Breast epithelium (tissue), 4 donors: ENCODE measurements at places on chromosomes 11 and 22.
A peak's percentile ranks its signal among the peaks of the same experiment; 100 is the strongest.

DNA sequence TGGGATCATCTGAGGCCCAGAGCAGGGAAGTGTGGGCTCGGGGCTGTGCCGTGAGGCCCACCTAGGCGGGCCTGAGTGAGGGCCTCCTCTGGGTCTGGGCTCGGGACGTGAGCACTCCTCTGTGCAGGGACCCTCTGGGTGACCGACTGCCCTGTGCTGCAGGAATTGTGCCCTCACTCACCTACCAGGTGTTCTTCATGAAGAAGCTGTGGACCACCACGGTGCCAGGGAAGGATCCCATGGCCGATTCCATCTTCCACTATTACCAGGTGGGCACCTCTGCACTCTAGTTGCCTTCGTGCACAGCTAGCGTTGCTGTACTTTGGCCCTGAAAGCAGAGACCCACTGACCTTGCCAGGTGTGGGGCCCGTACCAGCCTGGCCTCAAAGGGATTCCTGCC lies 80.5 kb downstream of the MYO7A start:
- H3K27me3 ChIP-seq: no peaks in the 10 kb centered on the region
- H3K27ac ChIP-seq: no peak overlapping the region
- no peaks in the 10 kb centered on the region for H3K36me3 ChIP-seq
- H3K4me3 ChIP-seq: no peak overlapping the region

- H3K4me1 ChIP-seq: no peaks in the 10 kb centered on the region
- H3K27me3 ChIP-seq: peaks cover 4% of the 10 kb centered on the region
- no peak for DNase-seq
- no peak within 1 kb of the TSS for H3K27ac ChIP-seq
- no peaks in the 10 kb centered on the region for H3K36me3 ChIP-seq
- H3K4me3 ChIP-seq: no peak within 1 kb of the TSS
These were observed at the start of gene MYO18B for GRCh38 chr22:25741692-25742626. Gene MYO18B, plus strand, starts transcription at chr22:25742188. Its CDS starts 18,905 bp downstream, at chr22:25761093.

DNA sequence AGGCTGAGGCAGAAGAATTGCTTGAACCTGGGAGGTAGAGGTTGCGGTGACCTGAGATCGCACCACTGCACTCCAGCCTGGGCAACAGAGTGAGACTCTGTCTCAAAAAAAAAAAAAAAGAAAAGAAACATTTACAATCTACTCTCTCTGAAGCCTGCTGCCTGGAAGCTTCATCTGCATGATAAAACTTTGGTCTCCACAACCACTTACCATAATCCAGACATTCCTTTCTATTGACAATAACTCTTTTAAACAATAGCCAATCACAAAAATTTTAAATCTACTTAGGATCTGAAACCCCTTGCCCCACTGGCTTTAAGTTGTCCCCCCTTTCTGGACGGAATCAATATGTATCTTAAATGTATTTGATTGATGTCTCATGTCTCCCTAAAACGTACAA lies 25.0 kb upstream of the HTR3A start:
- DNase-seq: no peak
- H3K36me3 ChIP-seq: no peaks in the 10 kb centered on the region
- H3K4me1 ChIP-seq: no peaks in the 10 kb centered on the region
- H3K4me3 ChIP-seq: no peak overlapping the region
- H3K27me3 ChIP-seq: no peaks in the 10 kb centered on the region
- H3K27ac ChIP-seq: no peak overlapping the region

- DNase-seq: no peak
- no peak overlapping the region for H3K4me3 ChIP-seq
- H3K27ac ChIP-seq: no peak overlapping the region
These were observed 130.4 kb downstream of the HIPK3 start for GRCh38 chr11:33387581-33387980.

DNA sequence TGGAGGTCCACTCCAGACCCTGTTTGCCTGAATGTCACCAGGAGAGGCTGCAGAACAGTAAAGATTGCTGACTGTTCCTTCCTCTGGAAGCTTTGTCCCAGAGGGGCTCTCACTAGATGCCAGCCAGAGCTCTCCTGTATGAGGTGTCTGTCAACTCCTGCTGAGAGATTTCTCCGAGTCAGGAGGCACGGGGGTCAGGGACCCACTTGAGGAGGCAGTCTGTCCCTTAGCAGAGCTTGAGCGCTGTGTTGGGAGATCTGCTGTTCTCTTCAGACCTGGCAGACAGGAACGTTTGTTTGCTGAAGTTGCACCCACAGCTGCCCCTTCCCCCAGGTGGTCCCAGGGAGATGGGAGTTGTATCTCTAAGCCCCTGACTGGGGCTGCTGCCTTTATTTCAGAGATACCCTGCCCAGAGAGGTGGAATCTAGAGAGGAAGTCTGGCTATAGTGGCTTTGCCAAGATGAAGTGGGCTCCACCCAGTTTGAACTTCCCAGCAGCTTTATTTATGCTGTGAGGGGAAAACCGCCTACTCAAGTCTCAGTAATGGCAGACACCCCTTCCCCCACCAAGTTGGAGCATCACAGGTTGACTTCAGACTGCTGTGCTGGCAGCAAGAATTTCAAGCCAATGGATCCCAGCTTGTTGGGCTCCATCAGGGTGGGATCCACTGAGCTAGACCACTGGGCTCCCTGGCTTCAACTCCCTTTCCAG lies 99.4 kb downstream of the PDE3B start:
- no peak overlapping the region for H3K4me3 ChIP-seq
- H3K27me3 ChIP-seq: no peaks in the 10 kb centered on the region
- H3K27ac ChIP-seq: no peak overlapping the region
- H3K4me1 ChIP-seq: no peaks in the 10 kb centered on the region
- H3K36me3 ChIP-seq: no peaks in the 10 kb centered on the region

GRCh38 chr11:12223771-12224536 lies 113.6 kb downstream of the MICAL2 start:
- H3K27me3 ChIP-seq: no peaks in the 10 kb centered on the region
- peak overlapping the region; percentile 85 for H3K27ac ChIP-seq
- H3K36me3 ChIP-seq: no peaks in the 10 kb centered on the region
